Osteocyte (in vitro differentiated cells): ENCODE measurements at places on chromosomes 5 and 9. TPM values are rescaled to one million over a fixed set of nuclear protein-coding genes. Genes with fewer than 3 reads are reported as not detected.

Gene CD72
- 0.57 and 0.91 TPM in 2 replicates for total RNA-seq

Gene INSL4
- total RNA-seq, result not detected in 2 replicates

GRCh38 chr9:14322211-14323082, 8.5 kb upstream of the NFIB start:
- DNase-seq, result peak; percentile 96

DNA sequence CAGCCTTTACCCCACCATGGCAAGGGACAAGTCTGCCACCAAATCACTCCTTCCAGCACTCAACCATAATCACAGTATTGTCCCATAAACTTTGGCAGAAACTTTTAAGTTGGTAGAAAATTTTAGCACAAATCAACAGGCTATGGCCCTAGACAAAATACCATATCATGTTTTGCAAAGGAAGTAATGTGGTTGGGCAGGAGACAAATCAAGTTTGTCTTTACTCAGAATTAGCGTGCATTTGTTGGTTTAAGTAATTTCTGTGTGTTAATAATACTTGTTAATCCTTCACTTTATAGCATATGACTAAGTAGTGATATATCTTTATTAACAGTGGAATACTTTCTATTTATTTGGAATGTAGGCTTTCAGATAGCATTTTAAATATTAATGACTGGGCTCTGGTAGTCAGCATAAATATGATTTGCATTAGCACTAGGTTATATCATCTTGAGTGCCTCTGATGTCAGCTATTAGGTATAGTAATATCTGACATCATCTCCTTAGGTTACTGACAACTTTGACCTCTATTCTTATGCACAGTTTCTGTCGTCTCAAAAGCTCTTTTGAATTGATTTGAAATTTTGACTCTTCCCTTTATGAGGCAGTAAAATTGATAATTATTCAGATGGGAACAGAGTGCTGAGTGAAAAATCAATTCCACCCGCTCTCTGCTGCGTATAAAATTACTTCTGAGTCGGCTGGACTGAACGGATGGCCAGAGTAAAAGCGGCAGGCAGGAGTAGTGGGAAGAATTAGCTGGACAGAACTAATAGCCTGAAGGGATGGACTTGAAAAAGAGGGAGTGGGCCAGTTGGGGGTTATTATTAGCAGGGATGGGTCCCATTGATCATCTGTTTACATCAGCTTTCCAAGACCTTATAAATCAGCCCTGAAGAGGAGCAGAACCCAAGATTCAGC, 40.1 kb upstream of the TLX3 start:
- DNase-seq, result no peak

- DNase-seq, result no peak
These were observed 2.8 kb downstream of the DCAF12 start for GRCh38 chr9:34123682-34124081.

DNA sequence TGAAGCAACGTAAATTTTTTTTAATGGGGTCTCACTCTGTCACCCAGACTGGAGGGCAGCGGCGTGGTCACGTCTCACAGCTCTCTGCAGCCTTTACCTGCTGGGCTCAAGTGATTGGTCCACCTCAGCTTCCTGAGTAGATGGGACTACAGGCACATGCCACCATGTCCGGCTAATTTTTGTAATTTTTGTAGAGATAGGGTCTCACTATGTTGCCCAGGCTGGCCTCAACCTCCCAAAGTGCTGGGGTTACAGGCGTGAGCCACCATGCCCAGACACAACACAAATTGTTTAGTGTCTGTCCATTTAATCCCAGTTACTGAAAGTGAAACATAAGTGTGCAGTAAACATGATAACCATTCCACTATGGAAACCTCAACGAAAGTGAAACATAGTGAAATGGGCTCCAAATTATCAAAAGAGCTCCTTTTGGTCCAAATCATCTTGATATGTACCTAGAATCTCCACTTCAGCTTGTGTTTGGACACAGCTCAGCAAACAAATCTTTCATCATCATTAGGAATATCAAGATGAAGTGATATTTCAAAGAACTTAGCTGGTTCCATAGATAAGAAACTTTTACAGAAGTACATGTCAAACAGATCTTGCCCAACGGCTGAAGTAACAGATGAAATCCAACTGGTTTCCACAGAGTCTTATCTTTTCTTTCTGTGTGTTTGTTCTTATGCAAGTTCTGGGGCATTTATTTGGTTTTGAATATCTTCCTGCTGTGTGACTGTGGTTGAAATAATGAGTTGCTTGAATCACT, 41.2 kb upstream of the PLPP1 start:
- DNase-seq, result peak; percentile 13

Gene LCN1
- not detected in 2 replicates for total RNA-seq

Gene ENTPD2
- total RNA-seq, result 0.46 TPM in 1 of 2 replicates, not detected in the other
